ENCODE measurements at places on chromosomes 11 and 22.

DNA sequence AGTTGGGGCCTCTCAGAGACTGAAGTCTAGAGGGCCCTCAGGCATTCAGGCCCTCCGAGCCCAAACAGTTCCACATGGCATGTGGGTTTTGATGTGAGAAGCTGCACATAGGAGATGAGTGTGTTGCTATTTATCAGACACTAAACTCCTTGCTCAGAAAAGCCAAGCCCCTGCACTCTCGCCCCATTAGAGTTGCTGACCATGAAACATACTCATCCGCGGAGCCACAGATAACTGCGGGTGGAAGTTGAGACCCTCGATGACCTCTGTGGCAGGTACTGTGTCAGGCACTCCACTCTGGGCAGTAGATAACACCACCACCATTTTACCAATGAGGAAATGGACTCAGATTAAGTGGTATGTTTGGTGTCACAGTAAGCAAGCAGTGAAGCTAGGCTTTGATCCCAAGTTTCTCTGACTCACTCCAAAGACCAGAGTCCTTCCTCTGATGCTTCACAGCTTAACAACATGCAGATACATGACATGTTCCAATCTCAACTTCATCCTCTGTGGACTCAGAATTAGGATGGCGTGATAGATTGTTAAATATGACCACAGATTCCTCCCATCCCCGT lies 202.1 kb downstream of the ADAMTS15 start:
- DNase-seq = no peak

DNA sequence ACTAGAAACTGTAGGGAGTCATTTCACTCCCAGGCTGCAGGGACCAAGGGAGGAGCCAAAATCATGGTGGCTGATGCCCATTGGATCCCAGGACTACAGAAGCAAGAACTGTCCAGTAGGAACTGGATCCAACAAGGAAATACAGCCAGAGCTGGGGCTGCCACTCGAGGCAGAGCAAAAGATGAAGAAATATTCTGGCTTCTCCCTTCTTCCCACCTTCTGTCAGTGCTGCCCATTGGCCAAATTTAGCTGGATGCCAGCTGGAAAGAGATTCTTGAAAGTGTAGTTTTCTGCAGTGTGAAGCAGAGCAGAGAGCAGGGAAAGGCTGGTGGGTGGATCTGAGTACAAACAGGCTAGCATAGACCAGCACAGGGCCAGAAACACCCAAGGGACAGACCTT lies 45.6 kb downstream of the COMMD9 start:
- DNase-seq = no peak

DNA sequence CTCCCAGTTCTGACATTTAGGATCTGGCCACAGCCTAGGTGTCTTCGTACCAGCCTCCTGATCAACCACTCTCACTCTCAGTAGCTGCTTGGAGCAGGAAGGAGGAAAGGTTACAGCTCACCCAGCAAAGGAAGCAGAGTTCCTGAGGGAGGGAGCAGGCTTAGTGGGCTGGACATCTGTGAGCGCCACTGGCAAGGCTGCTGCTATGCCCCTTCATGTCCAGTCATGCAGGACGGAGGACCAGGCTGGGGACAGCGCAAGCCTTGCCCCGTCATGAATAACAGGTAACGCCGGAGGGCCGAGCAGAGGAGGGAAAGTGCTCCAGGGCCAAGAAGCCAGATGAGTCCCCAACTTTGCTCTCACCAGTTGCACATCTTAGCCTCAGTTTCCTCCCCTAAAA lies 25.8 kb downstream of the TPST2 start:
- no peak for DNase-seq

DNA sequence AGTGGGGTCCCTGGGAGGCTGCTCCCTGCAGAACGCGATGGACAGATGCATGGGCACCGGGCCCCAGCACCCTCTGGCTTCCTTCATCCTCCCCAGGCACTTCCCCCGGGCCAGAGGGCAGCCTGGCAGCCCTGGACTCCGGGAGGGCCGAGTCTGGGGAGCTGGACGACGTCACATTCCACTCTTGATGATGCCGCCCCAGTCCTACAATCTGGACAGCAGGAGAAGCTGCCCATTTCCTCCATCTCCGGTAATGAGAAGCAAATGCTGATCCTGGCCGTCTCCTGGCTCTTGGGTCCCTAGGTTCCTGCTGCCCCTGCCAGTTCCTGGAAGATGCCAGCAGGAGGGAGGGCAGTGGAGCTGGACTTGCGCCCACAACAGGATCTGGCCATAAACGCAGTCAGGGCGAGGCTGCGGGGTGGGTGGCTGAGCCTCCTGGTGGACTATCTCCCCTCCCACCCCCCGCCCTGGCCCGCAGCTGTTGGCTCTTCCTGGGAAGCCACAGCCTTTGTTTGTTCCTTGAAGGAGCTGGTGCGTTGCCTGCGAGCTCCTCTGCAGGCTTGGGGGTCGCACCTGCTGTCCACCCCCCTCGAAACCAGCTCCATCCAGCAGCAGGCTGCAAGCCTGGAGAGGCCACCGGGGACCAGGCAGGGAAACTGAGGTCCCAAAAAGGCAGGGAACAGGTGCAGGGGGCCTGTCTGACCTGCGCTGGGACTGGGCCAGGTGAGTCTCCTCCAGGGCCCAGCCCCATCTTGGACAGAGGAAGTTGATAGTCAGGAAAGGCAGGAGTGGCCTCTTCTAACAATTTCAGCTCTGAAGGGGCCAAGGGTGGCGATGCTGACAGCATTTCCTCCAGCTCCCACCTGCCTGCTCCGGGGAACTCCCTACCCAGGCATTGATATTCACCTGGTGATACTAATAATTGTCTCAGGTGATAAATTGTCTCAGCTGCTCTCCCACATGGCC lies 17.9 kb upstream of the MUC6 start:
- no peak for DNase-seq

- DNase-seq = no peak
Observed at GRCh38 chr11:130448416-130449309, at the start of gene ADAMTS15. Gene ADAMTS15, plus strand, starts transcription at chr11:130448645. Its CDS starts 329 bp downstream, at chr11:130448974.

GRCh38 chr11:37519781-37520180 lies 921.7 kb upstream of the RAG2 start:
- DNase-seq = no peak

- DNase-seq = no peak
Observed at GRCh38 chr22:29892315-29893156, 9.6 kb downstream of the MTMR3 start.

- no peak for DNase-seq
Observed at GRCh38 chr11:5564259-5565019, 16.1 kb upstream of the OR52H1 start.

GRCh38 chr11:110032957-110033570 lies 60.1 kb upstream of the ZC3H12C start:
- no peak for DNase-seq

DNA sequence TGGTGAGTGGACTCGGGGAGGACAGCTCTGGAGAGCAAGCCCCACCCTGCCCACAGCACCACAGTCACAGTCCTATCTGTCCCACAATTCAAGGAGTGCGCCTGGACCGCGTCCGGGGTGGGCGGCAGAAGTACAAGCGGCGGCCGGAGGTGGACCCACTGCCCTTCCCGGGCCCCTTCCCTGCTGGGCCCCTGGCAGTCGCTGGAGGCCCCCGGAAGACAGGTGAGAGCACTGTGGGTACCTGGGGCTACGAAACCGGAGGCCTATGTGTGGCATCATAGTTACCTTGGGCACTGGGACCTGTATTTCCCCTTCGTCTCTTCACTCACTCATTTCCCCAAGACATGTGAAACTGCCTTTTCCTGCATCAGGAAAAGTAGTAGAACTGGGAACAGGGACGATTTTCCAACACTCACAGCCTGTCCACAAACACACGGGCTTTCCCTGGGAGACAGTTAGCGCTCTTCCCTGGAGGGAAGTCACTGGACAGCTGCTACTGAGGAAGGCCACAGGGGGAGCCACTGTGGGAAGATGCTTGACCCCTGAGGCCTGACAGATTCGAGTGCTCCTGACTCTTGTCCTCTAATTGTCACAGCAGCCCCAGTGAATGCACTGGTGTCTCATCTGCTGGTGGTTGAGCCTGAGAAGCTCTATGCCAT lies 3.1 kb downstream of the TRMT112 start:
- no peak for DNase-seq

GRCh38 chr22:41905411-41906202 lies 9.3 kb downstream of the SHISA8 start:
- no peak for DNase-seq

GRCh38 chr11:8257003-8257664 lies 6.5 kb downstream of the LMO1 start:
- DNase-seq = no peak

GRCh38 chr11:12717851-12718291 lies 43.6 kb downstream of the TEAD1 start:
- DNase-seq = no peak

- DNase-seq = no peak
Observed at GRCh38 chr11:122808478-122808869, 29.8 kb upstream of the CRTAM start.

DNA sequence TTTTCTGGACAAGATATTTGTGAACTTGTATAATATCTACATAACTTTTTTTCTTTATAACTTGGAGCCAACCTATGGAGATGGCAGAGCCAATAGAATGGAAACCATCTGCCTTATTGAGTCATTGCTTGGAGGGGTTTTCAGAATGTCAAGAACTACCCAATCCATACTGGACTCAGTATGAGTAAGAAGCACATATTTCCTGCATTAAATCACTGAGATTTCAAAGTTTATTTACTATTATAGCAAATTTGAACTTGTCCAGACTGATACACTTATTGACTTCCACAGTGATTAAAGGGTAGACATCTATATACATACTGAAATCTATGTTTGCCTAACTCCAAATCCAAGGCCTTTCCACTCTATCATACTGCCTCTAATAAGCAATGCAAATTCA lies 704.0 kb downstream of the KCNA4 start:
- no peak for DNase-seq

DNA sequence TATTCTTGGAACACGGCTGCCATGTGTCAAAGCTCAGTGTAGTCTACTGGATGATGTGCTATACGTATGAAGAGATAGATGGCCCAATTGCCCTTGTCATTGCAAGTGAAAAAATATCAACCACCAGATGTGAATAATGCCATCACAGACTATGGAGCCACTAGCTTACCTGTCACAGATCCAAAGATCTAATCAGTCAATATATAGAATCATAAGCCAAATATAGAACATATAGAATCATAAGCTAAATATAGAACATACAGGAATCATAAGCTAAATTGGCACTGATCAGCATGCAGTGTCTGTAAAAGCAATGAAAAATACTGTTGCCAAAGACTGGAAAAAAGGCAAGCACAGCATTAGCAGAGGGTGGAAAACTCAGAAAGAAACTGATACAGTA lies 1656.9 kb upstream of the RAG2 start:
- no peak for DNase-seq

- DNase-seq = no peak
Observed at GRCh38 chr11:15772547-15772946, 583.8 kb downstream of the SOX6 start.

GRCh38 chr11:128872594-128872993 lies 5.5 kb upstream of the KCNJ1 start:
- DNase-seq = no peak

DNA sequence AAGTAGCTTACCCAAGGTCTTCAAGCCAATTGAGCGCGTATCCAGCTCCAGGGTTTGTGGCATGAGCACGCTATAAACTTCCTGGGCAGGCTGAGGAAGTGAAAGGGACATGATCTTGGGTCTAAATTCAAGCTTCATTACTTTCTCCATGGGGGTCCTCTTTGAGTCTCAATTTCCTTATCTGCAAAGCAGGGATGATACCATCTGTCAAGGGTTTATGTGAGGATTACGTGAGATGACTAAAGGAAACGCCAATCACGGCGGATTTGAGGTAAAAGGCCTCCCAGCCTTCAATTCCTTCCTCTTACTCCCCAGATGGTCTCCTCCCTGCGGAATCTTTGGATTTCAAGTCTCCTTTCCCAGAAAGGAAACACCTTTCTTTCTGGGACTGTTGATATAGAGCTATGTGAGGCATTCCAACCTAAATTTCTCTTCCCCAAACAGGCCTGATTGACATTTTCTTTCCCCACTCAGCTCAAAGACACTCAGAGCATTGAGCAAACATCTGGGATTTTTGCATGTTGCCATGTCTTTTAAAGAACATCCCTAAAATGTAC lies 474.4 kb downstream of the INSC start:
- no peak for DNase-seq

Data from stimulated activated CD4-positive, alpha-beta T cell treated with anti-CD3 and anti-CD28 coated beads, TNF-alpha, amount 100 ng/mL, for 4 hours (primary cell).